ENCODE measurements at places on chromosomes 11 and 22.

GRCh38 chr22:32858121-32858703 is 56.7 kb downstream of the TIMP3 start:
- no peak for DNase-seq

DNA sequence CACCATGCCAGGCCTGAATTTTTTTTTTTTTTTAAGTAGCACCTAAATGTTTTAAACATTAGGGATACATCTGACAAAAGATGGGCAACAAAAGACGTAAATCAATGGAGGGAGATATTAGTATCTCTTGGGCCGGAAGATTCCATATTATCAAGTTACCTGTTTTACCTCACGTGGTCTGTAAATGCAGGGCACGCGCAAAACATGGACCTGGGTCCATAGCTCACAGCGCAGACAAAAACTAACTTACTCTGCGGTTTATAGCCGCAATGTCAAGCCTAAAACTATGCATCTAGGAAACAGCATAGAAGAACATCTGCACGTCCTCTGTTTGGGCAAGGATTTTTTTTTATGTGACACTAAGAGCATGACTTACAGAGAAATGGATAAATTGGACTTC is 31.5 kb upstream of the PANX2 start:
- DNase-seq = no peak

- peak; percentile 27 for DNase-seq
Observed at GRCh38 chr11:74671520-74672196, 59.6 kb downstream of the CHRDL2 start.

DNA sequence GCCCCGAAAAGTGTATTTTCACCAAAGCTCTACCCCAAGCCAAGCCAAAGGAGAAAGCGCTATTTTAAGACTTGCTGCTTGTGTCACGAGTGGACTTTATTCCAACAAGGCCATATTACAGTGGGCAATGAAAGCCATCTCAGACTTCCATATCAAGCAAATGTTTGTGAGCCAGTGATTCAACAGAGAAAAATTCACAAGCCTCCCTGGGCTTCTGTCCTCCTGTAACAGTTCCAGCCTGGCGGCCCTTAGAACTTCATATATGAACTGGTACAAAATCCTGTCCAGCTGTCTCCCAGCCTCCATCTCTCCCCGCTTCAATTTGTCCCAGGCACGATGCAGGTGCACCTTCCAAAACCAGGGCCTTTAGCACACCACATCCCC is 11.2 kb downstream of the LARGE1 start:
- peak; percentile 70 for DNase-seq

GRCh38 chr22:49734390-49734789 is 93.3 kb downstream of the BRD1 start:
- no peak for DNase-seq

GRCh38 chr22:25930083-25930482 is 188.1 kb downstream of the MYO18B start:
- no peak for DNase-seq

GRCh38 chr11:73942010-73942409 is 8.8 kb upstream of the DNAJB13 start:
- no peak for DNase-seq

DNA sequence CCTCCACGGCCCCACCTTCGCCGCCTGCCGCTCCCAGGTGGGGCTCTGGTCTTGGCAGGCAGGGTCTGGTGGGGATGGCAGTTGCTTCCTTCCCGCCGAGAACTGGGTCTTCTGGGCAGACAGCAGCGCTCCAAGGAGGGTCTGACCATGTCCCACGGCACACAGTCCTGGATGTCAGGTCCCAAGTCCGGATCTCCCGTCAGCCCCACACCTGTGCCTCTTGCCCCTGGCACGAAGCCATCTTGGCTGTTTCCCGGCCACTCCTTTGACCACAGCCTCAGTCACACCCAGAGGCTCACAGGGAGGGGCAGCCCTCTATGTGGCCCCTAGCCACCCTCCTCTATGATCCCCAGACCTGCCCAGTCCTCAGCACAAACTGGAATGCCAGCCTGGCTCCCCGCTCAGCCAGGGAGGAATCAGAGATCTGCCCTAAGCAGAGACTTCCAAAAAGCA is 14.3 kb downstream of the MUC5B start:
- no peak for DNase-seq

DNA sequence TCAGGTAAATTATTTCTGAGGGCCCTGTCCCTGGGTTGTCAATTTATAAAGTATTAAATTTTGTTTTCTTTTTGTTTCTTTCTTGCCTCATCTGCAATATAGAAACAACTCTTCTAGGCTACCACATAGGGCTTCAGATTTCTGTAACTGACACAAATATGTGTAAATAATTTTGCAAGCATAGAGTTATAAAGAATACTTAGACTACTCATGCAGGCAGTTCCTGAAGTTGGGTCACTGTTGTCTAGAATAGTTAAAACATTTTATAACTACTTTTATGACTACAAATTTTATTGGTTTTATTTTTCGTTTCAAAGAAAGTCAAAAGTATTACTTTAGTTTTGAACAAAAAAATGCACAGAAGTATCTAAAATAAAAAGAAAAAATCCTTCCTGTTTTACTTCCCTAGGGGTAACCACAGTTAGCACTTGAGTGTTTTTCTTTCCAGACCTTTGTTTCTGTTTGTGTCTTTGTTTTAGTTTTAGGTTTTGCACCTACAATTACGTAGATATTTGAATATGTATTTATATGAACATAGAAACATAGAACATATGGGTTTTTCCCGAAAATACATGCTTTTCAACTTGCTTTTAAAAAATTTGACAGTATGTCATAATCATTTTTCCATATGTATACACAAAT is 12.4 kb upstream of the TMEM123 start:
- DNase-seq = no peak

DNA sequence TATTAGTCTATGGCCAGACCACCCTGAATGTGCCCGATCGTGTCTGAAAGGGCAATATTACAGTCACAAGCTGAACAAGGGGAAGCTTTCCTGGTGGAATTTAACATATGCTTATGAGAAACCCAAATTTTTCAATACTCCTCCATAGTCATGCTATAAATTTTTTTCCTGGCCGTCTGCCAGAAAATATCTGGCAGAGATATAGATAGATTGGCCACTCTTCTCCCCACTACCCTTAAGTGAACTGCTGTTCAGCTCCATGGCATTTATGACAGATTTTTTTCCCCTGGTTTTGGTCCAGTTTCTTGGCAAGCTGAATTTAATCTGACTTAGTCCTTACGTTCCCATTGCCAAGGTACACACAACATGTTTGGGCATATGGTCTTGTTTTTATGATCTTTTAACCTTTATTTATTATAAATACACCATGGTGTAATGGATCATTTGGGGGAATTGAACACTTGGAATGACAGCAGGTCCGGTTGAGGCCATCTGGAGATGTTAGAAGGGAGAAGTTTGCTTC is 328.5 kb downstream of the CNTN5 start:
- peak; percentile 2 for DNase-seq

DNA sequence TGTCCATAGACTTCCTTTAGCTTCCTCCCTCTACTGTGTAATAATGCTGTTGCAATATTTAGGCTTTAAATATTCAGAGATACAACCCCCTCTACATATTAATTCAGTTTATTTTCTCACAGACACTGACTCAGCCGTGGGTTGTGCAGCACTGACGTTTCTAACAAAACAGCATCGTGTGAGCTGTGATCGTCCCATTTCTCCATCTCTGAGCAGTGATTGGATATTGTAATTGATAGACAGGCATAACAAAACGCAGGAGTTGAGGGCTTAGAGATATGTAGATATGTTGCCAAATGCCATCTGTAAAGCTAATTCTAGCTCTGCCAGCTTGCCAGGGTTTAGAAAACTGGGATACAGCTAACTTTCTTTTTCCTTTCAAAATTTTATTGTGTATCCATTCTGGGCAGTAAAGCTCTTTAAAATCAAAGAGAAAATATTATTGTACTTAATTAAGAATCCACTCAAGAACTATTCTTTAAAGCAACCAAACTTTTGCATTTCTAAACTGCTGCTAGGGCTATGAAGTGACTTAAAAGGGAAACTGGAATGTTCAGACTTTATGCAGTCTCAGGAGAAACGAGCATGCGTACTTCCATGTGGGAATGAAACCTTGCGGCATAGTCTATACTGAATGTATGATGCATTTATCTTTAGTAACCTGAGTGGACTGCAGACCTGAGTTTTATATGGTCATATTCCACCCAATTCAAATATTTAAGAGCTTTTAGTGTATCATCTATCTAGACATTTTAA is 22.7 kb downstream of the BTBD10 start:
- peak; percentile 95 for DNase-seq

DNA sequence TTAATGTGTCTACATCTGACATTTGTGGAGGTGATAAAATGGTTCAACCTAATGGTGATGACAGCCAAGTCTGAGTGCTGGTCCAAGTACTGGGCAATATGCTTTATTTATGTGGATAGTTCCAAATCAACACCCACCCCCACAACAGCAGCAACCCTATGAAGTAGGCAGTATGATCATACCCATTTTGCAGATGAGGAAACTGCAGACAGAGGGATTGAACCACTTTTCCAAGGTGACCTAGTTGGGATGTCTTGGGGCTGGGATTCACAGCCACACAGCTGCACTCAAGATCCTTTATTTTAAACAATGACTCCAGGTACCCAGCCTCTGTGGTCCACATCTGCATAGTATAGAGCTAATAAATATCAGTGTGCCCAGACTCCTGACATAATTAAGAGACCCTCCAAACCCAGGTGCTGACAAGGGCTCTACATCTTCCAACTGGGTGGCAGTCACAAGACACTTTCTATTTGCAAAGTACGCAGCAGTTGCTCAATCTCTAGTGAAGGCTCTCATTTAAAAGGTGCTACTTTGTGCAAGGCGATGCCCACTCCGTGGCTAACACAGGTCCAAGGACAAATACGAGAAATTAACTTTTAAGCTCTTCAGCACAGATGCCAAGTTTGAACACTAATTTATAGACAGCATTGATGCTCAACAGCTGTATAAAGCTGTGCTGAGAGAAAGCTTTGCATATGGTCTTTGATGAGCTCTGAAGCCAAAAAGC is 426.6 kb downstream of the LARGE1 start:
- DNase-seq = no peak

- DNase-seq = no peak
Observed at GRCh38 chr11:79626135-79627075, 185.6 kb upstream of the TENM4 start.

GRCh38 chr11:64206457-64207255 is at the start of gene FERMT3:
Gene FERMT3, plus strand, starts transcription at chr11:64206721. Its CDS starts 644 bp downstream, at chr11:64207365.
- no peak for DNase-seq

DNA sequence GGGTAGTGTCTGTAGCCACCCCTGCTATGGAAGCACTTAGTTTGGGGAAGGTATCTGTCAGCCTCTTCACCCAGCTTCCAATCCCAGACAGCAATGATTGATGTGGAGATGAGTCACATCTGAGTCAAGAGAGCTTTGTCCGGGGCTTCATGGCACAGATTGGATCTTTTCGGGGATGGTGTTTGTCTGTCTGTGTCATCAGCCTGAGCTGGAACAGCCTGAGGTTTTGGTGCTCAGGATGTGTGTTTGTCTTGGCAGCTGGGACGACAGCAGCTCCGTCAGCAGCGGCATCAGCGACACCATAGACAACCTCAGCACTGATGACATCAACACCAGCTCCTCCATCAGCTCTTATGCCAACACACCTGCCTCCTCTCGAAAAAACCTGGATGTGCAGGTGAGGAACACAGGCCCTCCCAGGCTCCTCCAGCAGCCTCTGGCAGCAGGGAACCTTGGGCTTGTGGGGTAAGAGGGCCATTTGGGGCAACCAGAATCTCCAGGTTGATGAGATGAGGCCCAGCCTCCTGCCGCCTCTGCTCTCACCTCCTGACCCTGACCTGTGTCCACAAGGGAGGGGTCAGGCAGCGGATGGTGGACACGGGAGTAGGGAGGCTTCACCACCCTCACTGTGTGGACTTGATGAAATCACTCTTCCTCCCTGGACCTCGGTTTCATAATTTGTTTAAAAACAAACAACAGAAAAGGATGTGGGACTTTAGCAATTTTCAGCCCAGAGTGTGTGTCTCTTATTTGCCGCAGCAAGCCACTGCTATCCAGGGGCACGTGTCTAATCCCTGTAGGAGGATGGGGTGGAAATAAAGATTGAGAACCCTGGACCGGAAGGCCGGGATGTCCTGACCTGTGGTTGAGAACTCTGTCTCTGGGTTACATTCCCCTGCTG is 124.3 kb downstream of the DBX1 start:
- peak; percentile 97 for DNase-seq

DNA sequence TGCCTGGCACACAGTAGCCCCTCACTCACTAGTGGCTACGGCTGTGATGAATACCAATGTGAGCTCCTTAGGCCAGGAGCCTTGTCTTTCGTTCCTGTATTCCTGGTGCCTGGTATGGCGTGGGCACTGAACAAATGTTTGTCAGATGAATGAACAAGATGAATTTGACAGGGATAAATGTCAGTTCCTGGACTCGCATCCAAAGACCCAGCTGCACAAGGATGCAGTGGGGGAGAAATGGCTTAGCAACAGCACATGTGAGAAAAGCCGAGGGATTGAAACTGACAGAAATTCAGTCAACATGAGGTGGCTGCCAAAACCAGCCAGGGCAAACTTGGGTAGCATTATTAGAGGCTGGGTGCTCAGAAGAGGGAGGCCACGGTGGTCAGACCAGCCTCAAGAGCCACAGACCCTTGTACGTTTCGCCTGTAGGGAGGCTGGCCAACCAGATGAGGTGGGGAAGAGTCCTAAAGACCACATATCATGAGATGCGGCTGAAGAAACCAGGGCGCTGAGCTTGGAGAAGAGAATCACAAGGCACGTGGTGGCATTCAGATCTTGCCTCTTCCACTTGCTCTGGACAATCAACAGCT is 7.7 kb upstream of the SLC22A8 start:
- no peak for DNase-seq

DNA sequence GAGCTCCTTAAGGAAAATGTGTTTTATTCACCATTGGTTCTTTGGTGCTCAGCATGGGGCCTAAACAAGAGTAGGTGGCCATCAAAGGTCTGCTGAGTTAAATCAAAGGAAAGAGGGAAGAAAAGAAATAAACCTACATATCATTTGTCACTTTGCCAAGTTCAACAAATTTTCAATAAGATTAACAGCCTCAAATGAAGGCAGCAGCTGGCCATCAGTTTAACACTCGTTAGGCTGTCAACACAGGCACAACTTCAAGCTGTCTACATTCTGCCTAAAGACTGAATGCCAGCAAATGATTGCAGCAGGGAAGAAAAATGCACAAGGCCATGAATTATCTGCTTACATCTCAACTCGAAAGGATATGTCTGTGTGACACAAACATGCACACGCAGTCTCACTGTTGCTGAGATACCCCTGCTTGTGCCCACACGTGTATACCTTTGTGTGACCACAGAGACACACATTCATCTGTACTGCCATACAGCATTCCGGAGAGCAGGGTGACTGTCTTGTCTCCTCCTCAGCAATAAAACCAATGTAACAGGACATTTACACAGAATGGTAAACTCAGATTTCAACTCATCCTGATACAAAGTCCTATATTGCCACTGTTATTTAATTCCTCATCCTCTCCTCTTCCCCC is 40.1 kb downstream of the TRIM66 start:
- no peak for DNase-seq

DNA sequence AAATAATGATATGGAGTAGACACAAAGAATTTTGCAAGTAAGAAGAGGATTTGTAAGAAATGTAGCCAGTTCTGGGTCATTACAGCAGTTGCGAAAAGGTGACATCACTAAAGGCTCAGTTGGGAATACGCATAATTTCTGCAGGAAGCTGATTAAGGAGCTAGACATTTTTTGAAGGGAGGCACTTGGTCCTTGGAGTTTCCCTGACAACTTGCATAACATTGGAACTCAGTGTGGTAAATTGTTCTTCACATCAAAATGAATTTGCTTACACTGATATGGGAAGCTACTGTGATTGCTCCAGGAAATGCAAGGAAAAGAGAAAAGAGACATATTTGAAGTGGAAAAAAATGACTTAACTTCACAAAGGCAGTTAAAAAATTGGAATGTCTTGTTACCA is 626.1 kb downstream of the NELL1 start:
- no peak for DNase-seq

- DNase-seq = no peak
Observed at GRCh38 chr22:19748991-19749664, 11.4 kb upstream of the TBX1 start.
